ENCODE measurements at places on chromosomes 3 and 15. TPM values are rescaled to one million over a fixed set of nuclear protein-coding genes. Genes with fewer than 3 reads are reported as not detected.

DNA sequence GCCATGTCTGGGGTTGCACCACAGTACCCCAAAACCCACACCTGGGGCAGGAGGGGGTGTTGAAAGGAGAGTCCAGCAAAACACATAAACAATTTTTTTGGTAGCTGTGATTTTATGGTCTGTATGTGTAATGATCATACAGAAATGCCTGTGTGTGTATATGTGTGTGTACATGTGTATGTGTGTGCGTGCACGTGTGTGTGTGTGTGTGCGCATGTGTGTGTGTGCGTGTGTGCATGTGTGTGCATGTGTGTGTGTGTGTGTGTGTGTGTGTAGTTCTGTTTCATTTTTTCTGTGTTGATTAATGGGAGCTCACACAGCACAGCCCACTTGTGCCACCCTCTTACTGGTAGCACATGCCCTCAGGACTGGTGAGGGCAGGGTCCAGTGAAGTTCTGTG, 96.3 kb upstream of the OXTR start:
- H3K4me3 ChIP-seq = no peak overlapping the region
- no peaks in the 10 kb centered on the region for H3K27me3 ChIP-seq
- no peak for DNase-seq

The LACTB gene
- total RNA-seq = 8.2 TPM

DNA sequence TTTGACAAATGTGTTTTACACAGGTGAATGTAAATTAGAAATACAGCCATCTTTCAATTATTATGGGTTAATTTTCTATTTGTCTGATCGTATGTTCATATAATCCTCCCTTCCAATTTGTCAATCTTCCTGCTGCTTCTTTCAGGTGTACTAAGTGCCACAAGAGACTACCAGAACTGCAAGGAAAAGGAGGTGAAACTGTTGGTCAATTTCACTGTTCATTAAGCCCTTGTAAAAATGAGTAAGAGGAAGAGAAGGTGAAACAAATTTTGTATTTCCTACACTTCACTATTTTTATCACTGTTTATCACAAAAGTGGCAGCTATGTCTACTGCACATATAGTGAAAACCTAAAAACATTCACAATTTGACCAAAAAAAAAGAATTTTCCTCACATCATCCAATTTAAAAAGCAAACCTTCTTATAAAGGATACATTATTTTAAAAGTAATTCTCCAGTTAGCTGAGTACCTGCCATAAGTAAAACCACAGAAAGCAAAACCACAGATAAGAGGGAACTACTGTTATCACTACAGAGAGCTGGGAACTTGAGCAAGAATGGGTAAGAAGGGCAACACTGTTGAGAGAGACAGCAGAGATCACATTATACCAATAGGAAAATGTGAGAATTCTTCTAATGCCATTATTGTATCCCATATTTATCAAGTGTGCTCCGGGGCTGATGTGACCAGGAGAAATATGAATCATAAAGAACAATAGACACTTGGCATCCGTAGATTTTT, 163.0 kb downstream of the TBC1D5 start:
- peaks cover 4% of the 10 kb centered on the region for H3K4me1 ChIP-seq
- H3K36me3 ChIP-seq = no peaks in the 10 kb centered on the region
- no peak overlapping the region for H3K4me3 ChIP-seq
- no peak for DNase-seq
- H3K27ac ChIP-seq = no peak overlapping the region

DNA sequence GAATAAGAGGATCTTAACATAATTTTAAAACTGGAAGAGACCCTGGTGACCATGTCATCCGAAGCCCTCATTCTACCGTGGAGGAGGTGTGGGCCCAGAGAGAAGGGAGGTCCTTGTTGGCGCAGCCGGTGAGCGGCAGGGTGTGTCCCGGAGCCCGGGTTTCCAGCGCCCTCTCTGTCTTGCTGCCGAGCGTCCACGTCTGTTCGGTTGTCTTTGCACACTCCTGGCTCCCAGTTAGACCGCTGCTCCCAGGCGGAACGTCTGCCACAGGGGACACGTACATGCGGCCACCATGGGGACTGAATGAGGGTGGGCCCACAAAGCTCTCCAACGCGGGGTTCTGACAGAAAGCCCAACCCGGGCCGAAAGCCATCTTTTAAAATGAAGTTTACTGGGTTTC, 6.6 kb upstream of the MUC4 start:
- no peak overlapping the region for H3K4me3 ChIP-seq
- H3K36me3 ChIP-seq = no peaks in the 10 kb centered on the region
- H3K27me3 ChIP-seq = no peaks in the 10 kb centered on the region
- no peak overlapping the region for H3K27ac ChIP-seq
- H3K4me1 ChIP-seq = no peaks in the 10 kb centered on the region

DNA sequence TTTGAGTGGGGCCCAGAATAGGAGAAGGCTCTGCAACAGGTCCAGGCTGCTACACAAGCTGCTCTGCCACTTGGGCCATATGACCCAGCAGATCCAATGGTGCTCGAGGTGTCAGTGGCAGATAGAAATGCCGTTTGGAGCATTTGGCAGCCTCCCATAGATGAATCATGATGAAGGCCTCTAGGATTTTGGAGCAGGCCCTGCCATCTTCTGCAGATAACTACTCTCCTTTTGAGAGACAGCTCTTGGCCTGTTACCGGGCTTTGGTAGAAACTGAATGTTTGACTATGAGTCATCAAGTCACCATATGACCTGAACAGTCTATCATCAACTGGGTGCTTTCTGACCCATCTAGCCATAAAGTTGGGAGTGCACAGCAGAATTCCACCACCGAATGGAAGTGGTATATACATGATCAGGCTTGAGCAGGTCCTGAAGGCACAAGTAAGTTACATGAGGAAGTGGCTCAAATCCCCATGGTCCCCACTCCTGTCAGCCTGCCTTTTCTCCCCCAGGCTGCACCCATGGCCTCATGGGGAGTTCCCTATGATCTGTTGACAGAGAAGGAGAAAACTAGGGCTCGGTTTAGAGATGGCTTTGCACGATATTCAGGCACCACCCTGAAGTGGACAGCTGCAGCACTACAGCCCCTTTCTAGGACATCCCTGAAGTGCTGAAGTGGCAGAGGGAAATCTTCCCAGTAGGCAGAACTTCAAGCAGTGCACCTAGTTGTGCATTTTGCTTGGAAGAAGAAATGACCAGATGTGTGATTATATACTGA, 971.4 kb downstream of the MCTP2 start:
- no peaks in the 10 kb centered on the region for H3K36me3 ChIP-seq
- H3K27ac ChIP-seq = no peak overlapping the region
- DNase-seq = no peak
- no peaks in the 10 kb centered on the region for H3K27me3 ChIP-seq
- H3K4me3 ChIP-seq = no peak overlapping the region
- H3K4me1 ChIP-seq = no peaks in the 10 kb centered on the region

The SEMA6D gene
- total RNA-seq = 6.9 TPM

GRCh38 chr3:20054549-20054987, 14.3 kb downstream of the KAT2B start:
- peak overlapping the region; percentile 55 for H3K27ac ChIP-seq
- no peaks in the 10 kb centered on the region for H3K4me1 ChIP-seq
- H3K4me3 ChIP-seq = no peak overlapping the region
- H3K36me3 ChIP-seq = no peaks in the 10 kb centered on the region
- DNase-seq = peak; percentile 69

DNA sequence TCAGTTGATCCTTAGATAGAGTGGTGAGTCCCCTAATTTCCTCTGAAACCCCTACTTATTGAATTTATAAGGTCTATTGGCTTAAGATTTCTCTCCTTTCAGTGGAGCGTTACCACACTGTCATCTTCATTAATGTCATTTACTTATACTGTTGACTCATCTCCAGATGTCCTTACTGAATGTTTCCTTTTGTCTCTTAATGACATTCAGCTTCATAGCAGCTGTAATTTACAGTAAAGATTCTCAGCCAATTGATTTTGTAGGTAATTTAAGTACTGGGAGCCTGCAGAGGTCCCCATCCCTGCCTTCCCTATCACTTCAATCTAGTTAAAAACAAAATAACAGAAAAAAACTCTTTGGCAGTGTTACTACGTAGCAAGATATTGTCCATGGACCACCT, 18.8 kb downstream of the STX19 start:
- no peak overlapping the region for H3K27ac ChIP-seq
- no peak overlapping the region for H3K4me3 ChIP-seq
- H3K27me3 ChIP-seq = no peaks in the 10 kb centered on the region
- DNase-seq = no peak
- no peaks in the 10 kb centered on the region for H3K4me1 ChIP-seq

GRCh38 chr3:122101646-122102045, 46.5 kb downstream of the CD86 start:
- no peak overlapping the region for H3K4me3 ChIP-seq
- H3K27ac ChIP-seq = no peak overlapping the region
- no peaks in the 10 kb centered on the region for H3K27me3 ChIP-seq
- no peak for DNase-seq

The SKOR1 gene
- 1.1 TPM for total RNA-seq

- no peak for DNase-seq
- peaks cover 14% of the 10 kb centered on the region for H3K4me1 ChIP-seq
- H3K36me3 ChIP-seq = no peaks in the 10 kb centered on the region
- H3K27ac ChIP-seq = no peak overlapping the region
Observed at GRCh38 chr15:57112178-57112577, 193.7 kb downstream of the TCF12 start.

The GPR171 gene
- 0.41 TPM for total RNA-seq

DNA sequence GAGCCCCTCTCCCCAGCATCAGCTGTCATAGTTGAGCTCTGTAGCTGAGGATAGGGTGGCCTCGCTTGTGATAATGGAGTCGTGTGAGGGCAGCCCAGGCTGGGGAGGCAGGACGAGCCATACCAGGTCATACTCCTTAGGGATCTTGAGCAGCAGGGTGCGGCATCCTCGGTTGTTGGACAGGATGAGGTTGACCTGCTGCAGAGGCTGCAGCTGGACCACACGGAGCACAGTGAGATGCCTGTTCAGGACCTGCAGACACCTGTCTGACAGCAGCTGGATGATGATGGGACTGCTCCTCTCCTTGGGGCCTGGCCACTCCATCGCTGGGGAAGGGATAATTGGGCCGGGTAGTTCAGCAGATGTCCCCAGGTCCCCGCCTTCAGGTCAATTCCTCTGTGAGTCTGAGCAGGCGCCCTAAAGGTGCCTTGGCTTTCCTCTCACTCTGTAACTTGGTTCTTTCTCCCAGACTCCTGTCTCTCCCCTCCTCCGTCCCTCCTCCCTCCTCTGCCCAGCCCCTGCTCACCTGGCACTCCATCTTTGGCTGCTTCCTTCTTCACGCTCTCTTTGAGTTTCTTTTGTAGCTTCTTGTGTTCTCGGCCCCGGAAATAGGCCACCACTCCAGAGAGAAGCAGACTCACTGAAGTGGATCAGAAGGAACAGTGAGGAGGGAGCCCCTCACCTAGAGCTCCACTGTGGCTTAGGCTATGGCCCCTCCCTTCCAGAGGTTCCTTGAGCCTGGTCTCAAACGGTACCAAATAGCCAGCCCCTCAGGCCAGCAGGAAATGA, 7.8 kb downstream of the DUOX2 start:
- no peak overlapping the region for H3K4me3 ChIP-seq
- no peaks in the 10 kb centered on the region for H3K4me1 ChIP-seq
- H3K27me3 ChIP-seq = no peaks in the 10 kb centered on the region
- no peak overlapping the region for H3K27ac ChIP-seq
- H3K36me3 ChIP-seq = no peaks in the 10 kb centered on the region

GRCh38 chr3:2879587-2879986, 230.6 kb downstream of the IL5RA start:
- H3K4me3 ChIP-seq = no peak overlapping the region
- H3K4me1 ChIP-seq = no peaks in the 10 kb centered on the region
- no peak overlapping the region for H3K27ac ChIP-seq
- H3K27me3 ChIP-seq = no peaks in the 10 kb centered on the region
- H3K36me3 ChIP-seq = no peaks in the 10 kb centered on the region

The NT5DC2 gene
- 15.7 TPM for total RNA-seq

GRCh38 chr15:84940399-84940798, 41.3 kb upstream of the PDE8A start:
- H3K27me3 ChIP-seq = no peaks in the 10 kb centered on the region

The KBTBD12 gene
- 2.5 TPM for total RNA-seq

DNA sequence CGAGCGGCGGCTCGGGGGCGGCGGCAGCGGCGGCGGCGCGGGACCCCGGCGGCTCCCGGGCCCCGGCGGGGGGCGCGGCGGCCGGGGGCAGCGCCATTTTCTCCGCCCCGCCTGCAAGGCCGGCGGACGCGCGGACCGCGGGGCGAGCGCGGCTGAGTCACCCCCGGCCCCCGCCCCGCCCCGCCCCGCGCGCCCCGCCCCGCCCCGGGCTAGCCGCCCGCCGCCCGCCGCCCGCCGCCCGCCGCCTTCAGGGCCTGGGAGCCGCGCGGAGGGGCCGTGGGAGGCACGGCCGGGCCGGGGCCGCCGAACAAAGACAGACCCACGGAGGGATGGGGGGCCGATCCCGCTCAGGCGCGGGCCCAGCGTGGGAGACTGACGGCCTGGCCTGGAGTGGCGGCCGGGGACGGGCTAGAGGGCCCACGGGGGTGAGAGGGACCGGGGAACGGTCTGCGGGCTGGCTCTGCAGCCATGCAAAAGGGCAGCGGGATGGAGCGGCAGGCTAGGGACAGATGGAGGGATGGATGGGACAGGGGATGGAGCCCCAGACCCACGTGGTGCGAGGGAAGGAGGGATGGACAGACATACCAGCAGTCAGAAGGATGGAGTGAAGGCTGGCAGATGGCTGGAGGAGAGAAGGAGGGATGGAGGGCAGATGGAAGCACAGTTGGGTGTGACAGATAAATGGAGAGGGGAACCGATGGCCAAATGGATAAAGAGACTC, at the start of gene EIF4E3:
Gene EIF4E3, minus strand, starts transcription at position 132 of the 721 bp plus-strand sequence. Its CDS starts 35 bp downstream, at position 97.
- H3K36me3 ChIP-seq = no peaks in the 10 kb centered on the region
- H3K27ac ChIP-seq = peak within 1 kb of the TSS; percentile 81
- DNase-seq = peak; percentile 70
- H3K4me1 ChIP-seq = peaks cover 15% of the 10 kb centered on the region
- peak within 1 kb of the TSS; percentile 65 for H3K4me3 ChIP-seq
- no peaks in the 10 kb centered on the region for H3K27me3 ChIP-seq

The RBP2 gene
- not detected for total RNA-seq

- H3K27ac ChIP-seq = no peak overlapping the region
- no peaks in the 10 kb centered on the region for H3K36me3 ChIP-seq
- no peak overlapping the region for H3K4me3 ChIP-seq
- DNase-seq = no peak
- H3K4me1 ChIP-seq = no peaks in the 10 kb centered on the region
- H3K27me3 ChIP-seq = no peaks in the 10 kb centered on the region
Observed at GRCh38 chr3:80771085-80771484, 990.4 kb downstream of the GBE1 start.

DNA sequence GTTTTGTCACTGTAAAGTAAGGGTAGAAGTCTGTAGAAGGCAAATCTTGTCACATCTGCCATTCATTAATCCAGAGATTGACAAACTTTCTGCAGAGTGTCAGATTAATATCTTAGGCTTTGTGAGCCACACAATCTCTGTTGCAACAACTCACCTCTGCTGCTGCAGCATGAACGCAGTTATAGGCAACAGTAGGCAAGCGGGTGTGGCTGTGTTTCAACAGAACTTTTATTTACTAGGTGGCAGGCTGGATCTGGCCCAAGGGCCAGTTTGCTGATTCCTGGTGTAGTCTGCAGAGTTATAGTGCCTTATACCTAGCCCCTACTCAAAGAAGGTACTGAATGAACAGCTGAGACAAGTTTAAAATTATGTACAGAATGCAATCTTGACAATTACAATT, 396.7 kb downstream of the FOXP1 start:
- no peaks in the 10 kb centered on the region for H3K27me3 ChIP-seq
- no peak overlapping the region for H3K4me3 ChIP-seq
- no peak overlapping the region for H3K27ac ChIP-seq

The RTP4 gene
- 6.8 TPM for total RNA-seq

The HPS3 gene
- 14.8 TPM for total RNA-seq

The SLC25A36 gene
- total RNA-seq = 139 TPM

- no peaks in the 10 kb centered on the region for H3K36me3 ChIP-seq
- no peak overlapping the region for H3K4me3 ChIP-seq
- no peak overlapping the region for H3K27ac ChIP-seq
- H3K27me3 ChIP-seq = no peaks in the 10 kb centered on the region
- no peak for DNase-seq
- no peaks in the 10 kb centered on the region for H3K4me1 ChIP-seq
Observed at GRCh38 chr3:55797084-55797483, 310.0 kb upstream of the WNT5A start.
